Stimulated activated CD4-positive, alpha-beta T cell treated with anti-CD3 and anti-CD28 coated beads, Interleukin-4, amount 100 ng/mL, for 4 hours (primary cell): ENCODE measurements at places on chromosomes 13 and 19.

DNA sequence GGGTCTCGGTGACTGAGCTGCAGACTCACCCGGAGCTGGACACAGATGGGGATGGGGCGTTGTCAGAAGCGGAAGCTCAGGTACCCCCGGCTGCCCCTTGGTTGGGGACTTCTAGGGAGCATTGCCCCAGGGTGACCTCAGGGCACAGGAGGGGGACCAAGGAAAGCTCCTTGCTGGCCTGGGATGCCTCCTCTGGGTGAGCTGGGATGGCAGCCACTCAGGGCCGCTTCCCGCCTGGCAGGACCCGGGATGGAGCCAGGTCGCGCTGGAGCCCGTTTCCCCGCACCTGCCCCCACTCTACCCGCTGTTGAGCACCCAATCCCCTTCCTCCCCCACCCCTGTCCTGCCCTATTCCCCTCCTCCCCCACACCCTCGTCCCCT, 10.8 kb downstream of the PRKCSH start:
- DNase-seq: no peak

GRCh38 chr19:43760941-43761340, 6.2 kb upstream of the SMG9 start:
- no peak for DNase-seq

DNA sequence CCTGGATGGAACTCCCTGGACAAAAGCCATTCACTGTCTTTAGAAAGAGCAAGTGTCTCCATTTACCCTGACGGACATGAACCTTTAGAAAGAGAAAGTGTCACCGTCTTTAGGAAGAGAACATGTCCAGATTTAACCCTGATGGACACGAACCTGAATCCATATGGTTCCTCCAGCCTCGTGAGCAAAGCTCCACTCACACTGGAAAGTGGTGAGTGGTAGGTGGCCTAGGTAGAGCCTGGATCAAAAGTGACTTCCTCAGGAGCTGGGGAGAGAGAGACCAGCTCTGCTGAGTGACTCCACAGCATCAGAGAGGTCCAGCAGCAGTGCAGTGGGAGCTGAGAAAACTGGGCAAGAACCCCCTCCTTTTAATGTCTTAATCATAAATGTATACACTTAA, 59.8 kb upstream of the IRS2 start:
- no peak for DNase-seq

- no peak for DNase-seq
Observed at GRCh38 chr19:39316627-39317321, 3.9 kb downstream of the LRFN1 start.

DNA sequence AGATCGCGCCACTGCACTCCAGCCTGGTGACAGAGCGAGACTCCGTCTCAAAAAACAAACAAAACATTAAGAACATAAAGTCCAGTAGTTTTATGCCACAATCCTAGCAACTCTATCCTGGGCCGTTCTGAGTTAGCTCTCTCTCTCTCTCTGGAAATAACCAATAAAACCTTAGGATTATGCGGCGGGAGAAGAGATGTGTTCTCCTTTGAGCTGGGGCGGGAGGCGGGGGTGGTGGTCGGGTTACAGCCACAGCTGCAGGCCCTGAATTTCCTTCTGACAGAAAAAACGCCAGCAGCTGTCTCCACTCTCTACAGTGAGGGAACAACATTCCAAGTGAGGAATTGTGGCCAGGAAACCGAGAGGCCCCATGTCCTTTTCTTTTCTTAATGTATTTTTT, 9.1 kb upstream of the PNMA8A start:
- no peak for DNase-seq

GRCh38 chr19:31354799-31355664, 5.8 kb upstream of the TSHZ3 start:
- no peak for DNase-seq

- no peak for DNase-seq
Observed at GRCh38 chr13:38519229-38519911, 167.5 kb upstream of the FREM2 start.

DNA sequence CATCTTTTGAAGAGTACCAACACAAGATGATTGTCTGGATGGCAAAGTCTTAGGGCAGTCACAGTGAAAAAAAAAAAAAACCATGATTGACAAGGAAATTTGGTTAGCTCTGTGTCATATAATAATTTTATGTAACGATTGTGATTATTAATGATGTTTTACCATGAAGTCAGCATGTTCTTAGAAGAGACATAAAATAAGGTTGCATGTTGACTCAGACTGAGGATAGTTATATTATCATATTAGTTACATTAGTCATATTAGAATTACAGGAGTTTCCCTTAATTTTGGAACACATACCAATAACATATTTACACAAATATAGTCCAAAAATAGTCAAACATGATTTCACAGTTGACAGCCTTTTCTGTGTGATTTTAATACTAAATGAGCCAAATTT, 5.7 kb downstream of the ZNF431 start:
- DNase-seq: no peak

- DNase-seq: no peak
Observed at GRCh38 chr19:51571599-51571998, 516 bp downstream of the ZNF175 start.

GRCh38 chr19:13557756-13558398, 51.6 kb upstream of the CACNA1A start:
- DNase-seq: no peak

DNA sequence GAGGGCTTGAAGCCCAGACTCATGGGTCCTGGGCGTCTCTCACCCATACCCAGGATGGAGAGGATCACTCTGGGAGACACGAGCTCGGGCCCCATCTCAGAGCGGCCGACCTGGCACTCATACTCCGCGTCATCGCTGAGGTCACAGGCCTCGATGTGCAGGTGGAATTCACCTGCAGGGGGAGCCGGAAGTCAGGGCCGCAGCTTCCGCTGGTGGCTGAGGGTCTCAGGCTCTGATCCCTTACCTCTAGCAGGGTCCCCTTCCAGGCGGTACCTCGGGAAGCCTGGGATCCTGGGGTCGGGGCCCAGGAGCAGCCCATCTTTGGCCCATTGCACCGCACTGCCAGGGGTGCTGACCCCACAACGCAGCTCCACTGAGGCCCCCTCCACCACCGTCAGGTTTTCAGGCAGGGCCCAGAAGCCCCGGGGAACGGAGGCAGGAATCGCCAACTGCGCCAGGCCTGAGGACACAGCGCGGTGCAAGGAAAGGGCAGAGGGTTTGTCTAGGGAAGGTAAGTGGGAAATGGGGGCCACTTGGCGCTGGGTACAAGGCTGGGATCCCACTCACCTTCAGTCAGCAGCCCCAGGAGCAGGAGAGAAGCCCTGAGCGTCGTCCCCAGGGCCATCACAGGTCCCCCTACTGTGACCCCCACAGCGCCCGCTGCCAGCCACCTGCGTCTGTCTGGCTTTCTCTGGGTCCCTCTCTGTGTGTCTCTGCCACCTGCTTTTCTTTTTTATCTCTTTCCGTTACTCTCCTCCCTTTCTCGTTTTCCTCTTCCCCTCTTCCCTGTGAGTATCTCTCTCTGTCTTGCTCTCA, 883 bp downstream of the NPHS1 start:
- no peak for DNase-seq

GRCh38 chr19:43455321-43456113, 9.9 kb downstream of the LYPD3 start:
- DNase-seq: no peak

GRCh38 chr19:51140441-51140840, 1.7 kb upstream of the SIGLEC7 start:
- DNase-seq: no peak

GRCh38 chr19:19737559-19738332, 4.8 kb upstream of the ZNF14 start:
- DNase-seq: no peak

DNA sequence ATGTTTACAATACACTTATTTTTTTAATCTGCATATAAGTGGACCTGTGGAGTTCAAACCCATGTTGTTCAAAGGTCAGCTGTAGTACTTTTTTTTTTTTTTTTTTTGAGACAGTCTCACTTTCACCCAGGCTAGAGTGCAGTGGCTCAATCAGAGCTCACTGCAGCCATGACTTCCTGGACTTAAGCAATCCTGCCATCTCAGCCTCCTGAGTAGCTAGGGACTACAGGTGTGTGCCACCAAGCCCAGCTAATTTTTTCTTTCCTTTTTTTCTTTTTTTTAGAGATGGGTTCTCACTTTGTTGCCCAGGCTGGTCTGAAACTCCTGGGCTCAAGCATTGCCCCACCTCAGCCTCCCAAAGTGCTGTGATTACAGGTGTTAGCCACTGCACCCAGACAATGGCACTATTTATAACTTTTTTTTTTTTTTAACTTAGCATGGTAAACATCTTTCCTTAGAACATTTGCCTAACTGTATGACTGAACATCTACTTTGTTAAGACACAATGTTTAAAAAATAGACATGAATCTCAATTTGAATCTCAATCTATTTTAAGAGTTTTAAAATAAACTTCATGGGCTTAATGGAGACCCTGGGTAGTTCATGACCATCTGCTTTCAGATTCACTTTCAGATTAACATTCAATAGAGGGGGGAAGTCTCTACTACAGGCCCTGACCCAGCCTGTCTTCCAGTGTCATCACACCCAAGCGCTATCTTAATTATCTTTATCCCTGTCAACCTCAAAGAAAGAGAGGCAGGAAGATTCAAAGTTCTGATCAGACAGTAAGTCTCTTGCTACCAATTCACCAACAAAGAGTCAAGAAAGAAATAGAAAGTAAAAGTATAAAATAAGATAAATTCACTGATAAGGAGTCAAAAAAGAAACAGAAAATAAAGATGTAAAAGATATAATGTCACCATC, 97.7 kb upstream of the DOCK9 start:
- DNase-seq: no peak

DNA sequence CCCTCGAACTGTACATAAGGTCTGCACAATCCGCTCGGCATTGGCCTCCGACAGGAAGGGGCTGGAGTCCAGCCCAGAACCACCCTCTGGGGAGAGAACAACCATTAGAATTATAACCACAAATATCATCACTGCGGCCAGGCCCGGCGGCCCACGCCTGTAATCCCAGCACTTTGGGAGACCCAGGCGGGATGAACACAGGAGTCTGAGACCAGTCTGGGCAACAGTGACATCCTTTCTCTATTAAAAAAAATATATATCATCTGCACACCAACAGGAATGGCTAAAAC, 11.4 kb downstream of the COQ8B start:
- DNase-seq: no peak

- no peak for DNase-seq
Observed at GRCh38 chr19:55447421-55448174, 4.5 kb upstream of the SHISA7 start.

DNA sequence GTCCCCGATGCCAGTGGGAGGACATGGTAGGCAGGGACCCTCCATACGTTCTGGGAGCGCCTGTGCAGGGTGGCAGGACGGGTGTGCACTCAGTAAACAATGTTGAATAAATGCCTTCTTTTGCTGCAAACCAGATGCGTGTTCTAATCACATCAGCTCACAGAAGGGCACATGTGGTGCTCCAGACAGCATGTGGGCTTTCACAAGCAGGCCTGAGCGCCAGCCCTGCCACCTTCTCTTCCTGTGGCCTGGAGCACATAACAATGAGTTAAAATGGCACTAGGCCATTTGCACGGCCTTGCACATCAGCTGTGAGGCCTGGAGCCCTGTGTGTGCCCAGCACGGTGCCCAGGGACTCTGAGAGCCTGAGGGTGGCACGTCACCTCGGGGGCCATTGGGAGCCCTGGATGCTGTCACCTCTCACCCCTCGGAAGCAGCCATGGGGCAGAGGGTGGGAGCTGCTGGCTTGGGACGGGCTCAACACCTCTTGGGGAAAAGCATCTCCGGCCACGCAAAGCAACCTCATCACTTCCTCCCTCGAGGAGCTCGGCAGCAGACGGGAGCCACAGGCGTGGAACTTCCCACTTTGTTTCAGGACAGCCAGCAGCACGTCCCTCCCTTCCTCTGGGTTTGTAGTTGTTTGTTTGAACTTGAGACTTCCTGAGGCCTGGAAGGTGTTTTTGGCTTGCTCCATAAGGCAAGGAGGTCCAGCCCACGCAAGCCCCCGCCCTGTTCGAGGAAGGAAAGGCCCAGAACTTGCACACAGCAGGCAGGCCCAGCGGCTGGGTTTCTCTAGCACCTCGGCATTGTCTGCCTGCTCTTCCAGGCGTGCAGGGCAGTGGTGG, 9.8 kb downstream of the MCF2L start:
- DNase-seq: no peak

DNA sequence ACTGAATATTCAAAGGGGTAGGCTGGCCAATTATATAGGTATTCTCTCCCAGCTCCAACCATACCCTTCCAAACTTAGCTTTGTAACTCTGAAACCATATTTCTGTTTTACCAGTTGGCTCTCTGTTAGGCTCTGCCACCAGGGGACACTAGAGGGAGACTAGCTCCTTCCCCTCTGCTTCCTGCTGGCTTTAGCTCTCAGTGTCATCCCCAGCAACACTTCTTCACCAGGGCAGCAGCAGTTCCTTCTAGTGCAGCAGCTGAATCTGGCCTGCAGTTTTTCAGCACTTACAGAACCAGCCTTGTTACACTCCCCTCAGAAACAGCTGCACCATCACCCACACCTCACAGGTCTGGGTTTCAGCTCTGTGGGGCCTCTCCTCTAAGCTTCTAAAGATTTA, 51.0 kb upstream of the DOCK9 start:
- DNase-seq: no peak

- DNase-seq: no peak
Observed at GRCh38 chr19:29819986-29820385, 8.2 kb downstream of the CCNE1 start.

- no peak for DNase-seq
Observed at GRCh38 chr13:48741377-48741776, 87.6 kb downstream of the CYSLTR2 start.

DNA sequence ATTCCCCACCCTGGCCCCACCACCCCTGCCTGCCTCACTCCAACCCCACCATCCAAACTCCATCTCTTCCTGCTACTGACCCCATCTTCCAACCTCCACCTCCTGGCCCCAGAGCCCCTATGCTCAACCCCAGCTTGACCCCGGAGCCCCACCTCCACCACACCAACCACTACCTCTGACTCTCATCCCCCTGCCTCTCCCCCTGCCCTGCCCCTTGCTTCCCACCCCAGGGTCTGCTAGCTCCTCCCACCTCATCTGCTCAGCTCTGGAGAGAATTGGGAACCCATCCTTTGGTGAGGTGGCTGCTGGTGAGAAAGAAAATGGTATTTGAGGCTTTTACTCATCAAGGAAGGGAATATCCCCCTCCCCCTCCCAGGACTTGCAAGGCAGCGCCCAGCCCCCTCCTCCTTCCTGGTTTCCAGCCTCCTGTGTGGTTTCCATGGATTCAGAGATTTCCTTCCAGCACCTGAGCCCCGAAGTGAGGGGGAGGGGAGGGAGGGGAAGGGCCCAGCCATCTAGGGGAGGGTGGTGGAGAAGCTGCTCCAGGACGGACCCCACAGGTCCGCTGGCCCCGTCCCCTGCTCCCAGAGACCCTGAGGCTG, 11.4 kb upstream of the PEPD start:
- DNase-seq: no peak

DNA sequence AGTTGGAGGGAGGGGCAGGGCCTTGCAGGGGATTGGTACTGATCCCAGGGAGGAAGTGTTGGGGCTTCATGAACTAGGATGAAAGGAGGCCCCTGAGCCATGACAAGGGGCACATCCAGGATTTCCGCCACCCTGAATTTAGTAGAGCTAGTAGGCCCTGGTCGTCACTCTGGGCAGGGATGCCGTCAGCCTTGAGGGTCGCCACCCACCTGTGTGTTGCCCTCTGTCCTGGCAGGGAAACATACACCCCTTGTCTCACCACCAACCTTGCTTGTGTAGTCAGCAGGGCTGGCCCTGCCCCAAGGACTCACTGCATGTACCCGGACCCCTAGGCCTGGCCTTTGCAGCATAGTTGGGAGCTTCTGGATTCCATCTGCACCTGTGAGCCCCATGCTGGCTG, 9.4 kb upstream of the QTRT1 start:
- no peak for DNase-seq
